IPS DF 6.9 (cell line): ENCODE measurements at places on chromosomes 1 and 21.

- no peak for DNase-seq
These were observed 239.9 kb upstream of the IRF2BP2 start for GRCh38 chr1:234849832-234850231.

- DNase-seq = no peak
These were observed 1.5 kb downstream of the HIPK1 start for GRCh38 chr1:113930499-113931161.

GRCh38 chr1:205260948-205261732 lies 33.4 kb downstream of the TMCC2 start:
- no peak for DNase-seq

DNA sequence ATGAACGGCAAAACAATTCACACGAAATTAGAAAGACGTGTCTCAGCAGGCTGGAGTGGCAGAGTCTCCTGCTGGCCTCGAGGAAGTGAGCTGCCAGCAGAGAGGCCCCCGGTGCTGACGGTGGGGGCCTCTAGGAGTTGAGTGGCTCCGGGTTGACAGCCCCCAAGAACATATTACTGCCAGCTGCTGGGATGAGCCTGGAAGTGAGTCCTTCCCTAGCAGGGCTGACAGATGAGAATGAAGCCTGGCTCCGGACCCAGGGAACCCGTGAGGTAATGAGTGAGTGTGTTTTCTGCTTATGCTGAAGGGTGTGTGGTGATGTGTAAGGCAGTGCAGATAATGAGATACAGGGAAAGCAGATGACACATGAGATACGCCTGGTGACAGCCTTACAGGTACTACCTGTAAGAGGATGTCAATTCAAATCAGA lies 23.5 kb upstream of the LRRC47 start:
- DNase-seq = no peak

GRCh38 chr1:67440339-67440738 lies 10.1 kb upstream of the SERBP1 start:
- no peak for DNase-seq

DNA sequence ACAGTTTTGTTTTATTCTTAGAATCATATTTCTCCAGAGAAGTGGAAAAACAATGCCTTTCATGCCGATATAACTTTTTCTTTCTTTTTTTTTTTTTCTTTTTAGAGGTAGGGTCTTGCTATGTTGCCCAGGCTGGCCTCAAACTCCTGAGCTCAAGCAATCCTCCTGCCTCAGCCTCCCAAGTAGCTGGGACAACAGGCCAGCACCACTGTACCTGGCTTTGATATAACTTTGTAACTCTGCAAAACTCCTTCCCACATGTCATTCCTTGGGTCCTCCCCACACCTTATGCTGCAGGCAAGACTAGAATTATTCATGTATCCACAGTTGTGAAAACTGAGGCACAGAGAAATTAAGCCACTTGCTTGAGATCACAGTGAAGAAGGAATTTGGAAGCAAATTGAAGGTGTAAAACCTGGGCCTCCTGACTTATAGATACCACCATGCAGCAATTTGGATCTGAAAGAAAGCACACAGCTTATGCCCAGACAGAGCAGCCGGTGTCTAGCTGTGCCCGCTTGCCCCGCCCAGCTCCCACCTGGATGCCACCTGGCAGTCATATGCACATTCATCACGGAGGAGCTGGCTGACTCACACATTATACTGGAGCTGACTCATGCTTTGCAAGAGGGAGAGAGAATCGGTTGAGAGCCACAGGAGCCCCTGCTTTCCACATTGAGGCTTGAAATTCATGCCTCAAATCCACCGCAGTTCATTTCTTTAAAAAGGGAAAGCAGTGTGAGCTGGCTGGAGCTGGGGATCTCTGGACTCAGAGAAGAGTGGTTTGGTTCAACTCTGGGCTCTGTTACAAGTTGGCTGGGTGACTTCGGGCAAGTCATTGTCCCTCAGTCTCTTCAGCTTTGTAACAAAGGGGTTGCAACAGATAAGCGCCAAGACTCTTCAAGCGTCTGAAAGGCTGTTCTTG lies 8.3 kb upstream of the SLC2A1 start:
- DNase-seq = no peak

GRCh38 chr1:233375653-233376052 lies 48.1 kb downstream of the MAP3K21 start:
- no peak for DNase-seq

- DNase-seq = no peak
These were observed 13.0 kb upstream of the GPR137B start for GRCh38 chr1:236129306-236129705.

GRCh38 chr1:79848316-79848715 lies 841.8 kb upstream of the ADGRL4 start:
- DNase-seq = no peak

GRCh38 chr1:59693406-59693805 lies 121.3 kb upstream of the HOOK1 start:
- DNase-seq = no peak

DNA sequence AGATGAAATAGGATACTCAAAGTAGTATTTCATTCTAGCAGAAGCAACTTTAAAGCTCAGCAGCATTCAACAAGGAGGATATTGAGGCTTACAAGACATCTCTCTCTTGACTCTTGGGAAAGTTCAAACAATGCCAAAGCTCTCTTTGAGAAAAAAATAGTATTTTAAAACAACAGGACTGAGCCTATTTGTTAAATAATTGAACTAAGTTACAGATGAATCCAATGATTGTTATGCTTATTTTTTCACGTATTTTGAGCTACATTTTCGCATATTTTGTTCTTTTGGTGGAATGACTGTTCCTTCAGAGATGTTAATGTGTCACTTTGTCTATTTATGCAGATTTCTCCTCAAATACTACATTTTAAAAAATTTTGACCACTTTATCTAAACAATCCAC lies 200.7 kb downstream of the KCTD3 start:
- no peak for DNase-seq

DNA sequence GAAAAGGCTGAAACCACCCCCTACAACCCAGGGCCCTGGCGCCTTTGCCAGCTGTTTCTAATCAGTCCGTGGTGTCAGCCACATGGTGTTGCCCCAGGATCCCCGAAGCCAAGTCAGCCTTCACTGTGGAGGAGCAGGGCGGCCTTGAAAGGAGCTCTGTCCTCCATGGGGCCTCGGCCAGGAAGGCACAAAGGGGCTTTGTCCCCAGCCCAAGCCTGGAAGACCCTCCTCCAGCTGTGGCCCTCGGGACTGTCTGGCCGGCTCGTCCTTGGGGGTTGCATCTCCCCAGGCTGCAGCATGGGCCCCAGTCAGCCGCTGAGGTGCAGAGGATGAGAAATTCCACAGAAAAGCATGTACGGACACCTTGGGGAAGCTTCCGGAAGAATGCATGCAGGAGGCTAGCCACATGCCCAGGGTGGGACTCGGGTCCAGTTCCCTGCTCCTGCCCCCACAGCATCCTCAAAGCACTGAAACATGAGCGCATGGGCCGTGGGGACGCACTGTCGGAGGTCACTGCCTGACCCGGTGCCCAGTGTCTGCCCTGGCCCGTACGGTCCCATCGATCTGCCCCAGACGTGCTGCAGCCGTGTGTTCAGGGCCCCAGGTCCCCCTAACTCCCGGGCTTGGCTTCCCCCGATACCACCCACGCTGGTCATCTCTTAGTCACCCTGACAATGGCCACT lies 38.6 kb upstream of the POFUT2 start:
- DNase-seq = no peak

GRCh38 chr21:20169812-20170576 lies 828.2 kb upstream of the NCAM2 start:
- no peak for DNase-seq

DNA sequence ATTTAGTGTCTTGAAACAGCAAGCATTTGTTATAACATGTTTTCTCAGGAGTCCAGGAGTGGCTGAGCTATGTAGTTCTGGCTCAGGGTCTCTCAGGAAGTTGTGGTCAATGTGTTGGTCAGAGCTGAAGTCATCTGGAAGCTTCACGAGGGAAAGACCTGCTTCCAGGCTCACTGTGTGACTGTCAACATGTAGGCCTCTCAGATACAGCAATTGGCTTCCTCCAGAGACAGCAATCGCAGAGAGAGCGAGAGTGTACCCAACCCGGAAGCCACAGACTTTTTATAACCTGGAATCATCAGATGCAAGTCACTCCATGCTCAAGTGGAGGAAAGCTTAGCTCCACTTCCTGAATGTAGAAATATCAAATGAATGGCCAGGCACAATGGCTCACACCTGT lies 40.9 kb downstream of the TNFRSF9 start:
- DNase-seq = no peak

- DNase-seq = peak; percentile 60
These were observed 2.7 kb downstream of the SH2D2A start for GRCh38 chr1:156813750-156814570.

DNA sequence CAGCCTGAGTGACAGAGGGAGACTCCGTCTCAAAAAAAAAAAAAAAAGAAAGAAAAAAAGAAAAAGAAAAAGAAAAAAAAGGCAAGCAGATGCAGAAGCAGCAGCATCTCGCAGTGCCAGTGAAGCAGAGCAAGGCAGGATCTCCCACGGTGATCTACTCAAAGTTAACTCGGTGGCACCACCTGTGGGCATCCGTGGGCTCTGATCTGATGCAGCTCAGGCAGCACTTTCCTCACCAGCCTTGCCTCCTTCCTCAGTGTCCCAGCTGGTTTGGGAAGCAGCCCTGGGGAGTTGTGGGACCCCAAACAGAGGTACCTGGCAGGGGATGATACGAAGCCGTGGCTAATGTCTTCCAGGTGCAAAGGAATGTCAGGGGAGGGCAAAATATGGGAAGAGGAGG lies 104.3 kb upstream of the KRTAP19-8 start:
- no peak for DNase-seq

- no peak for DNase-seq
These were observed 10.6 kb upstream of the KIFAP3 start for GRCh38 chr1:170085091-170085490.

- DNase-seq = no peak
These were observed 127.1 kb upstream of the SLC44A3 start for GRCh38 chr1:94693029-94693428.

GRCh38 chr1:165828103-165828668 lies 772 bp downstream of the UCK2 start:
- DNase-seq = no peak

GRCh38 chr1:55359611-55360010 lies 144.4 kb upstream of the USP24 start:
- no peak for DNase-seq

DNA sequence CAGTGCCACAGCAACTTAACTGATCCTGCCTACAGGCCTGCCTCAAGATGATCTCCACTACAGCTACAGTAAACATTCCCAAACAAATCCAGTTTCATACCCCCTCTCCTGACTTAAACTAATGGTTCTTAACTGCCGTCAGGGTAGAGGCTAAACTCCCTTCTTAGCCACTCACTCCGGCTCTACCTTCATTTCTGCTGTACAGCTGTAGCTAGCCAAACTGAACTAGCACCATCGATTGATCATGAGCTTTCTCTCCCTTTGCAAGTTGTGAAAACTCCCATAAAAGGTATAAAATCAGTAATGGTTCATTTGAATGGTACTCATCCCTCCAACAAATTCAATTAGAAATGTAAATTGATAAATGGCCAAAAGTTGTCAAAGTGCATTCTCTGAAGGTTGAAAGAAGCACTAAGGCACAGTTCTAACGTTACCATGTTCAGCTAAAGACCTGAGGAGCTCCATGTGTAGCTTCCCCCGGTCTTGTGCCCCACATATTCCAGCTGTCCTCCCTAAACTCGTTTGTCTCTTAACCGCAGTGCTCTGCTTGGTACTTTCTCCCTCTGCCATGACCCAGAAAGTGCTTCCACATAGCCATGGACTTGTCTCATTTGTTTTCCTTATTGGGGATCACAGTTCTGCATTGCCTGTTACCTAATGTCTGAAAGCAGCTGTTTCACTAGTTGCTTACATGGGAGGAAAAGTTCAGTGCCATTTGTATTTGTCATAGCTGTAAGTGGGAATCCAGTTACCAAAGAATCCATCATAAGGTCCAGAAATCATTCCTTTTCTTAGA lies 49.8 kb downstream of the DHX9 start:
- DNase-seq = no peak

DNA sequence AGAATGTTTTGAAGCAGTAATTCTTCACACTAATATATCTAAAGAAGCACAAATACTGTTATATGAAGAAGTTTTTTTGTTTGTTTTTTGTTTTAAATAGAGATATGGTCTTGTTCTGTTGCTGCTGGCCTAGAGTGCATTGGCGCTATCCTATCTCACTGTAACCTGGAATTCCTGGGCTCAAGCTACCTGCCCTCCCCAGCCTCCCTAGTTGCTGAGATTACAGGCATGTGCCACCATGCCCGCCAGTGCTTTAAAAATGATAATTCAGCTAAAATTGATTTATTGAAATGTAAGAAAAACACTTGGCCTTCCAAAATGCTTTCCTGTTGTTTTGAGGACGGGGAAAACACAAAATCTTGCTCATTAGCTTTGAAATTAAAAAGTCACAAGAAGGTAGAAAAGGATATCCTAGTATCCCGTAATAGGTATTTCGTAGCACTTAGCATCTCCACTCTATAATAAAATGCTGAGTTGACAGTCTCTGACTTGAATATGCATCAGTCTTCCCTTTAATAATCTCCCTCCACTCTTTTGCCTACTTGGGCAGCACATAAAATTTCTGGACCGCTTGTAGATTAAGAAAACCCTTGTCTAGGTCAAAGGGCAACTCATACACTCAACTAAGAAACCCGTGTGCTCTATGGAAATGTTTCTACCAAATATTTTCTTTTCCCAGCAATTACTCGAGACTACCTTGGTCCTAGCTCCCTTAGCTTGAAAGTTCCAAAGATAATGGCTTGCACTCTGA lies 1.3 kb downstream of the SCYL3 start:
- DNase-seq = no peak

GRCh38 chr1:164559342-164560051 lies 513 bp downstream of the PBX1 start:
- DNase-seq = no peak

- no peak for DNase-seq
These were observed 6.0 kb upstream of the LY9 start for GRCh38 chr1:160789702-160790611.

- no peak for DNase-seq
These were observed 126.2 kb downstream of the FGGY start for GRCh38 chr1:59422921-59423575.

GRCh38 chr1:43135857-43136781 lies 36.0 kb downstream of the EBNA1BP2 start:
- no peak for DNase-seq

- no peak for DNase-seq
These were observed 13.1 kb downstream of the ATP13A2 start for GRCh38 chr1:16998589-16998988.

GRCh38 chr1:231827337-231828105 lies 200.9 kb downstream of the DISC1 start:
- no peak for DNase-seq
